ENCODE measurements at places on chromosomes 1 and 21.

GRCh38 chr1:224106568-224107281 is 7.2 kb upstream of the FBXO28 start:
- no peak for DNase-seq

GRCh38 chr21:31804008-31804394 is 68.8 kb upstream of the HUNK start:
- no peak for DNase-seq

DNA sequence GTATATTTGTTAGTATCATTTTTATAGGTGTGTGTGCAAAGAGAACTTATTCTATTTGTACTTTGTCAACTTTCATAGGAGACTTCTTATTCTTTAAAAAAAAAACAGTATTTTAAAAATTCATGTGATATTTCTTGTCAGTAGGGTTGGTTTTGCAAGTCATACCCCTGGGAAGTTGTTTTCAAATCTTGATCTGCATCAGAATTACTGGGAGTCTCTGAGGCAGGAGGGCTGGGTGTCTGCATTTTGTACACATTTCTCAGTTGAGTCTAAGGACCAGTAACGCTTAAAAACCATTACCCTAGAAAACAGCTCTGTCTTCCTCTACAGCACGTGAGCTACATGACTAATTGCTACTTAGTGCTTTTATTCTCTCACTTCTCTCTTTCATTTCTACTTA is 76.0 kb upstream of the CTTNBP2NL start:
- DNase-seq: no peak

DNA sequence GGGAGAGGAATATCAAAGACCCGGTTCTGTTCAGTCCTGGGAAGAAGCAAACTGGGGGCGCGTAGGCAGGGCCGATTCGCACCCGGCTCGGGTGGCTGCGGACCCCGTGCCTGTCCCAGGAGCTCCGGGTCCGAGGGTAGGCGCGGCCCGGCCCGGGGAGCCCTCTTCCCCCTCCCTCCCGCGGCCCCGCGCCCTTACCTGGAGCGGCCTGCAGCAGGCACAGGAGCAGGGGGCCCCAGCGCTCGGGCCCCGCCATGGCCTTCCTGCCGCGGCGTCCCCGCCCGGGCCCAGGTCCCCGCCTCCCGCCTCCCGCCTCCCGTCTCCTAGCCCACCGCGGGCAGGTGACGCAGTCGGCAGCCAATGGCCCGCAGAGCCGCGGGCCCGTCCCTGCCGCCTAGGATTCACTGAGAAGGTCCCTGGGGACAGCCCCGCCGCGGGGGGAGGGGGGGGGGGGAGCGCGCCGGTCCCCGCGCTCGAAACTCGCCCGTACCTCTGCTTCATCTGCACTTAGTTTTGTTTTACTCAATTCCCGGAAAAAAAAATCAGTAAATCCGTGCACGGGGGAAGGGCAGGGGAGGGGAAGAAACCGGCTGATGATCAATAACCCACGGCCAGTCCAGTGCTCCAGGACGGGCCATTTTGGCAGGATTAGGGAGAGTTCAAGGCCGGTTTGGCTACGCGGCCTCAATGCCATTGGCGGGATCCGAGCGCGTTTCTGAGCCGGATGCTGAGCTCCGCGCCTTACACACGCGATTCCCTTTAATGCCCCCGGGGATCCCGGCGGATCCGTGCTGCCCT is at the start of gene IFNLR1:
Gene IFNLR1 (minus strand): TSS at position 297 of the 798 bp plus-strand sequence. CDS start 41 bp downstream, at position 256.
- DNase-seq: peak; percentile 22

- no peak for DNase-seq
These were observed 223.8 kb downstream of the KCNH1 start for GRCh38 chr1:210910020-210910575.

GRCh38 chr1:54070171-54070837 is 16.9 kb downstream of the TCEANC2 start:
- DNase-seq: no peak

All from CD8-positive, alpha-beta T cell (primary cell).